ENCODE measurements at places on chromosomes 5 and 9.

GRCh38 chr9:89678396-89679015 lies 73.7 kb downstream of the GADD45G start:
- DNase-seq, result no peak

DNA sequence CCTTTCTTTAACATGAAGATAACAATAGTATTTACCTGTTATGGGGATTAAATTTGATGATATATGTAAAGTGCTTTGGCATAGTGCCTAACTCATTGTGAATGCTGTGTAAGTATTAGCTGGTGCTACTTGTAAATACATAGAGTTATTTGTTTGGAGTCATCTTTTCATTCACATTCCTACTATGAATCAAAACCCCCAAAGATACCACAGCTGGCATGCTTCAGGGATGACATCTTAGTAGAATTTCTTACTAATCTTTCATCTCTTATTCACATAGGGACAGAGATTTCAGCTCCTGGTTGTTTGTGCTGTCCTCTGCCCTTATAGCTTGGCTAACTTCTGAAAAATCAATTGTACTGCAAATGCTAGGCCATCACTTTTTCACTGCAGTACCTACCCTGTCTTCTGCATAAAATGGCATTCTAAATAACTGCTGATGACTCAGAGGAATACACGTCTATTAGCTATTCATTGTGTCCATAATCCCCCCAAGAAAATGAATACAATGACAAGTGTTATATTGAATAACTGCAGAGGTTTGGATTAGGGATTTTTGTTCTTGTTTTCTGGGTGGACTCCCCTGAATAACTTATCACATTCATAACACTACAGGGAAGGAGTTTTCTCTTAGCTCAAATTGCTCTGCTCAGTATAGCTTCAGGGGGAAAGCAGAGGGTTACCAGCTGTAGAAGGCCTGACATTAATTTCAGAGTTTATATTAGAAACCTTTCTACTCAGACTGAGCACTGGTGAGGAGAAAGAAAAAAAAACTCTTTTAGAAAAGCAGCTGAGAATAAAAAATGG lies 192.2 kb upstream of the C9orf72 start:
- no peak for DNase-seq

GRCh38 chr9:86946201-86947145 lies 833 bp downstream of the GAS1 start:
- DNase-seq, result peak; percentile 69

- no peak for DNase-seq
These were observed 5.7 kb downstream of the B4GALT7 start for GRCh38 chr5:177605667-177606066.

- peak; percentile 54 for DNase-seq
These were observed 35.8 kb upstream of the LCP2 start for GRCh38 chr5:170333161-170333910.
